ENCODE measurements at places on chromosomes 13 and 19.
A peak's percentile ranks its signal among the peaks of the same experiment; 100 is the strongest.

GRCh38 chr13:44843403-44843802 lies 145.9 kb downstream of the NUFIP1 start:
- DNase-seq: peak; percentile 79

- DNase-seq: peak; percentile 83
These were observed 37.8 kb downstream of the TNFSF14 start for GRCh38 chr19:6632002-6632621.

DNA sequence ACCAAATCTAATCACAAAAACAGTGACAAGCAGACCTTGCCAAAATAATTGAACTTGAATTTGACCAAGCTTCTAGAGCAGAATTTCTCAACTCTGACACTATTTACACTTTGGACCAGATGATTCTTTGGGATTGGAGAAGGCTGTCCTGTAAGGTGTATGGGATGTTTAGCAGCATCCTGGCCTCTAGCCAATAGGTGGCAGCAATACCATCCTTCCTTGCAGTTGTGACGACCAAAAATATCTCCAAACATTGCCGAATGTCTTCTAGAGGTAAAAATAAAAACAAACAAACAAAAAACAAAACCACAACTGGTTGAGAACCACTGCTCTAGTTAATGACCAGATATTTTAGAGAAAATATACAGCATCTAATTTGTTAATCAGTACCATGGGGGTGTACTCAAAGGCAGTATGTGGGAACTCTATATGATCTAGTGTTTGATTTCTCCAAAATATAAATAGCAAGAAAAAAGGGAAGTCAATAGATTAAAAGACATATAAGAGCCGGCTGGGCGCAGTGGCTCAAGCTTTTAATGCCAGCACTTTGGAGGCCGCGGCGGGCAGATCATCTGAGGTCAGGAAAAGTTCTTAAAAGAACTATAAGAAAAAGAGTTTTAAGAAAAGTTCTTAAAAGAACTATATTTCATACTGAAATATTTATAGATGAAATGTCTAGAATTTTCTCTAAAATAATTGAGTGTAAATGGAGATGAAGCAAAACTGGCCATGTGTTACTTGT lies 60.9 kb upstream of the ZNF527 start:
- DNase-seq: peak; percentile 55

- DNase-seq: peak; percentile 20
These were observed at the start of gene BCAM for GRCh38 chr19:44808463-44809371. Gene BCAM (plus strand): TSS chr19:44809103. CDS start chr19:44809125, 22 bp downstream.

- DNase-seq: no peak
These were observed 62.9 kb upstream of the KLF2 start for GRCh38 chr19:16261584-16262368.

- no peak for DNase-seq
These were observed 157.2 kb upstream of the OBI1 start for GRCh38 chr13:78816154-78816553.

GRCh38 chr19:45632468-45633196 lies 6.6 kb downstream of the EML2 start:
- DNase-seq: peak; percentile 37

- no peak for DNase-seq
These were observed 34.6 kb upstream of the KATNAL1 start for GRCh38 chr13:30341815-30342570.

DNA sequence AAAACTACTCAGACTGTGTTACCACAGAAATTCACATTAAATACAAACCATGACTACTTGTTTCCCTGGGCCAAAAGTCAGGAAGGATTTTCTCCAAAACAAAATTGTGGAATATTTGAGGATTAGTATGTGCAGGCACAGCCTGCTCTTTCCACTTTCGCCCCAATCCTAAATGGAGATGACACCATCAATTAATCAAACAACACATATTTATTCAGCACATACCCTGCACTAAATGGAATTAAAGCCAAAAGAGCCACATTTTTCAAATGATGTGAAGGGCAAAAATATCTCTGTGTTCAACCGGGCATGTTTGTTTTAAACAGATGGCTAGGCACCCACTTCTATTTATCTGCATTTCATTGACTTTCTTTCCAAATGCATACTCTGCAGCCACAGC lies 523.1 kb downstream of the DCT start:
- DNase-seq: no peak

DNA sequence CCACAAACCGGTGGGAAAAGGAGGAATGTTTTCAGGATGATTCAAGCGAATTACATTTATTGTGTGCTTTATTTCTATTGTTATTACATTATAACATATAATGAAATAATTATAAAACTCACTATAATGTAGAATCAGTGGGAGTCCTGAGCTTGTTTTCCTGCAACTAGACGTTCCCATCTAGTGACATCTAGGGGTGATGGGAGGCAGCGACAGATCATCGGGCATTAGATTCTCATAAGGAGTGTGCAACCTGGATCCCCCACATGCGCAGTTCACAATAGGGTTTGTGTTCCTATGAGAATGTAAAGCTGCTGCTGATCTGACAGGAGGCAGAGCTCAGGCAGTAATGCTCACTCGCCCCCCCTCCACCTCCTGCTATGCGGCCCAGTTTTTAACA lies 54.5 kb downstream of the SPTBN4 start:
- DNase-seq: peak; percentile 19

DNA sequence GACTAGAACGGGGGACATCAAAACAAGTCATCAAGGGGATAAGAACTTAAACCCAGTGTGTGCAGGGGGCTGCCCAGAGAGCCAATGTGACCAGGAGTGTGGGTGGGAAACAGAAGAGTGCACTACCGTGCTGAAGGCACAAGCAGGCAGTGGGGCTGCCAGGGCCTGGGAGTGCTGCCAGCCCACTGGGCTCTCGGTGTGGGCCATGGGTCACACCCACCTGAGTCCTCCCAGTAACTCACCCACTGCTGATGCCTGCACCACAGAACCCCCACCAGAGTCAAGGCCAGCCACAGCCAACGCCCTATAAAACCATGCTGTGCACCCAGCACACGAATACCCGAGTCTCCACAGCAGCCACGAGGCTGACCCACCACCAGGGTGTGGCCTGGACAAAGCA lies 8.5 kb downstream of the MED26 start:
- no peak for DNase-seq

DNA sequence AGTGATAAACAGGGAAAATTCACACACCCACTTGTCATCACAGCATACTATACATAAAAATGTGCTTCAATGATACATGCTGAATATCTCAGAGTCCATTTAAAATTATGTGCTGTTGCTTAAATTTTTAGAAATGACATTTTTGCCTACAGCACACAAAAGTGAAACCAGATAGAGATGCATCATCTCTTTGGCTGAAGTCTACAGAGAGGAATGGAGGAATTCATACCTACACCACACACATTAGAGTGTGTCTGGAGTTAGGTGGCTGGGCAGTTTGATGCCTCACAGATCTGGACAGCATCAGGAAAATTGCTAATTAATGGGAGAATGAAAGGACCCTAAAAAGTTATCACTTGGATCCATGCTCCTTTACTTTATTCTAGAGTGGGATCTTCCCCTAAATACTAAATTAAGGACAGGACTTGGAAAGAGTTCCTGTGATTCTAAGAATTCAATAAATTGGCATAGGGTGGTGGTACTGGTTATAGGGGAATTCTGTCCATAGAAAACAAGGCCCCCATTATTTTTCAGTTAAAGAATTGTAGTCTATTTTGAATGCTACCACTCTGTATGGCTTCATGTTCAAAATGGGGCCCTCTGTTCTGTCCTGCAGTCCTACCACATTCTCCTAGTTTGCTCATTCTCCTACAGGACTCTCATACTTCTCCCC lies 41.3 kb downstream of the RCBTB2 start:
- DNase-seq: peak; percentile 31

- no peak for DNase-seq
These were observed 18.2 kb downstream of the EFNB2 start for GRCh38 chr13:106517109-106517847.

- peak; percentile 33 for DNase-seq
These were observed 42.5 kb downstream of the DNM2 start for GRCh38 chr19:10760273-10760944.

DNA sequence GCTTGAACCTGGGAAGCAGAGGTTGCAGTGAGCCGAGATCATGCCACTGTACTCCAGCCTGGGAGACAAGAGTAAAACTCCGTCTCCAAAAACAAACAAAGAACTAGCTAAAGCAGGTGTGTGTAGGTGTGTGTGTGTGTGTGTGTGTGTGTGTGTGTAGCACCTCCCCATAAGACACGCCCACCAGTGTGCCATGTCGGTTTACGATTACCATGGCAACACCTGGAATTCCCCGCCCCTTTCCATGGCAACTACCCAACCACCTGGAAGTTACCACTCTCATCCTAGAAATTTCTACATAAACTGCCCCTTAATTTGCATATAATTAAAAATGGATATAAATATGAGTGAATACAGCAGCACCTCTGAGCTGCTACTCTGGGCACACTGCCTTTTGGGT lies 80.9 kb upstream of the ADGRE5 start:
- DNase-seq: no peak

DNA sequence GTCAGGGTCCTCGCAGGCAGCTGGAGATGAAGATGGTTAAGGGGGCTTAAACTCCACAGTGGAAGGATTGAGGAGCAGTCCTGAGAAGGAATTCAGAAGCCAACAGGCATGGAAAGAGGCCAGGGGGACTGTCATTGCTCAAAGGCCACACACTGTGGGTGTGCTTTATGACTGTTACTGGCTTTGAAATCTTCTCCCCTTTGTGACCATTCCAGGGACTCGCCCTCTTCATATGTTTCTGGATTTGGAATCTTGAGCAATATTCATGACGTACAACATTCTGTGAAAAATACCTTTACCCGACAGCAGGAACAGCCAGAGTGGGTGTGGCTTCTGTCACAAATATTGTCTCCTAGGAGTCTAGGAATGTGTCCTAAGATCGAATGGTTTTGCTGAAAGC lies 16.6 kb downstream of the CEACAM7 start:
- no peak for DNase-seq
